ENCODE measurements at places on chromosomes 6 and 20.

GRCh38 chr6:157265635-157266034, 57.7 kb downstream of the TMEM242 start:
- DNase-seq: no peak

- DNase-seq: no peak
These were observed 43.3 kb downstream of the NUDT3 start for GRCh38 chr6:34349211-34349610.

GRCh38 chr20:50475681-50476292, 34.4 kb upstream of the PTPN1 start:
- DNase-seq: no peak

DNA sequence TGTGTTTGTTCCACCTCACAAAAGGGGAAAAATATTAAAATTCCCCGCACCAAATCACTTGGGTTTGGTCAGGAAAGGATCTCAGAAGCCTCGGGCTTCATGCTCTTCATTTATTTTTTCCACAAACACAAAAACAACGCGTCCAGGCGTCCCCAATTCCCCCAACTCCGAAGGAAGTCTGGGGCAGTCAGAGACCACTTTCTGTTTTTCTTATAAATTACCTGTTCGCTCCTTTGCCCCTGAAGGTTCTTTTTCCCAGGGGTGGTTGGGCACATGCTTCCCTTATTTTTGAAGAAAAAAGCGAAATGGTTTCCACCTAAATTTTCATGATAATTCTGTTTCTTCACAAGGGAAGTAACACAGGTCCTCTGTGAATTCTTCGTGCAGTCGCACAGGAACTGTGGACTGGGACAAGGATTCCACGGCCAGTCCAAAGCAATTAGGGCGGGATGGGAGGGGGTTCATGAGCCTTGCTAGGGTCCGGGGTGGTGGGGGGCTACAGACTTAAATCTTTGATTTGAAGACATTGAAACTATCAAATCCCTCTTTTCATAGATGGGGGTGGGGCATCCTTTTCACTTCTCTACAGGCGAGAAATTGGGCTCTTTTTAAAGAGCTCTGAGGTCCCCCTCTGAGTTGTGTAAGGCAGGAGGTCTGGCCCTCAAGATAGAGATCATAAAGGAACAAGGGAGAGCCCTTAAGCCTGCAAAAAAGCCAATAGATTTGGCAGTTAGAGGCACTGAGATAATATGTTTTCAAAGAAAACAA, 30.5 kb upstream of the HFE start:
- no peak for DNase-seq

DNA sequence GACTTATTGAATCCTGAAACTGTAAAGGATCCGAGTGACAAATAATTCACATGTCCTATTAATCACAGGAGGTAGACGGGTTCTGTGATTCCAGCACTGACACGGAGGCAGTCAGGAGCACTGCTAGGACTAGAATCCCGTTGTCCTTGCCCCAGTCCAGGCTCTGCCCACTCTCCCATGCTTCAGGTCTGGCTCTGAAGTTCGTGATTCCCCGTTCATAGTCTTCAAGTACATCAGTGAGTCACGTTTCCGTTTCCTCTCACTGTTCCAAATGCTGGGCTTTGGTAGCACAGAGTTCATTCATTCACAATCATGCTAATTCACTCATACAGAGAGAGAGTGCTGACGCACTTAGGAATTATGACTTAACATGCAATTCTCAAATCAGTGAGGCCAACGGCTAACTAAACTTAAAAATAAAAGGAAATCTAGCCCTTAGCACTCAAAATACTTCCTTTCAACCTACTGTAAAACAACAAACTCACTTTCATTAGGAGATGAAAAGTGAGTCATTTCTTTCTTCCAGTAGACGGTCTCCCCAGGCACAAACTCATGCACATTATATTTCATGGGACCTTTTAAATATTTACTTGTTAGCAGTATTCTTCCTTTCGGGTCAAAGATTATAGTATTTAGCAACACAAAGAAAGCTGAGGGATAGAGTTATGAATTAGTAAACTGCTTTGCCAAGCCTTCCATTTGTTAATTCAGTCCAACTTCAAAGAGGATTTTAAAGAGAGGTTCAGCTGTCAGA, 94.0 kb upstream of the NHSL1 start:
- DNase-seq: no peak

- DNase-seq: no peak
These were observed 160.1 kb downstream of the ZFAND3 start for GRCh38 chr6:37979392-37980221.

DNA sequence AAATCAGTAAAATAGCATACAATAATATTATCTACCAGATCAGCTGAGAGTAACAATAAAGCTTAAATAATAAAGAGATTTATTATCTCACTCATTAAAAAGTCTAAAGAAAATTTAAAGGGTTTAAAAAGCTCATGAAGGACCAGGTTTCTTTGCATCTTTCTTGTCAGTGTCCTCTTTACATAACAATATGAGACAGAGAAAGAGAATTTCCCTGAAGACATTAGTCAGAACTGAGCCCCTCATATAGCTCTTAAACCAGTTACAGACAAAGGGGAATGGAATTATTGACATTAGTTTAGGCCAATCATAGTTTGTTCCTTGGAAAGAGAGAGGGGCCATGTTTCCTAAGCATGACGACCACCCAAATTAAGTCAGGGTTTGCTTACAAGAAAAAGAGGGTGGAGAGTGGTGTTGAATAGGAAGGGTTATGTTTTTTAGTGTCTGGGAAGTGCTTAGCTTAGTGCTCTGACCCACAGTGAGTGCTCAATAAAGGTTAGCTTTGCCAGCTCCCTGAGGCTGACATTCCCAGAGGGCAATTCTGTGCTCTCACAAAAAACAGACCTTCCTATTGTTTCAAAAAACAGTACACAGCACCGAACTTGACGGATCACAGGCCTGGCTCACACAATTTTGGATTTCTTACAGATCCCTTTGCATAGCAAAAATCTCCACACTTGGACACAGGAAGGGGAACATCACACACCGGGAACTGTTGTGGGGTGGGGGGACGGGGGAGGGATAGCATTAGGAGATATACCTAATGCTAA, 3.6 kb upstream of the PLCB1 start:
- DNase-seq: no peak

DNA sequence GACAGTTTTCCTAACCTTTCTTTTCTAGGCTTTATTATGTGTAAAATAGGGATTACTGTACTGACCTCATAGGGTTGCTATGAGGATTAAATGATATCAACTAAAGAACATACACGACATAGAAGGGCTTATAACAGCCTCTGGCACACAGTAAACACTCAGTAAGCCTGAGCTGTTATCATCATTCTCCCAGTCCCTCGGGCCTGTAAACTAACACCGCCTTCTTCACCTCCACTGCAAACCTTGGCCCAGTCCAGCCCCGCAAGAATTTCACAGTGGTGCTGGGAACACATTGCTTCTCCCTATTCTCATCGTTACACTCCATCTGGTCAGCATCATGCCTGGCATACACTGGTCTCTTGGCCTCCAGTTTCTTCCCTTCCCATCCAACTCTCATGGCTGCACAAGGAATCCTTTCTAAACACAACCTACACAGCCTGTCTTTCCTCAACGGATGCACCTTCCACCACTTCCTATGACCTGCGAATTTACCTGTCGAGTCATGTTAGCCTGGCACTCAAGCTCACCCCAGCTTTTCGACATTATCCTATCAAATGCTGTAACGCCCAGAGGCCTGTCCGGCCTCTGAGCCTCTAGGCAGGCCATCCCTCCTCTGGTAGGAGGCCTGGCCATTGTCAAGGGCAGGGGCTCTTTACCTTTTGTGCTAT, 92.1 kb downstream of the FYN start:
- no peak for DNase-seq

DNA sequence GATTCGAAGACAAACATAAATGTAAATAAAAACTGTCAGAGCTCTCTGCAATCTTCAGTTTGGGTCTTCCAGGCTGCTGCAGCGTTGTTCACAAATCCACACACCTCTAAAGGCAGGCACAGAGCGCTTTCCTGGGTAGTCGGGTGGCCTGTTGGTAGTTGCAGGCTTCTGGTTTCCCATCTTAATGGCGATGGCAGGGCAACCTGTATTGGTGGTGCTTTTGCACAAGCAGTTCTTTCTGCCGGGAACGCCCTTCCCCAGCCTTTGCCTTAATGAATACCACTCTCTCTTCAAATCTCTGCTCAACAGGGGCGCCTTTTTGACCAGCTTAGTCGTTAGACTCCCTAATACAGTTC, 723 bp upstream of the IFT52 start:
- DNase-seq: no peak

DNA sequence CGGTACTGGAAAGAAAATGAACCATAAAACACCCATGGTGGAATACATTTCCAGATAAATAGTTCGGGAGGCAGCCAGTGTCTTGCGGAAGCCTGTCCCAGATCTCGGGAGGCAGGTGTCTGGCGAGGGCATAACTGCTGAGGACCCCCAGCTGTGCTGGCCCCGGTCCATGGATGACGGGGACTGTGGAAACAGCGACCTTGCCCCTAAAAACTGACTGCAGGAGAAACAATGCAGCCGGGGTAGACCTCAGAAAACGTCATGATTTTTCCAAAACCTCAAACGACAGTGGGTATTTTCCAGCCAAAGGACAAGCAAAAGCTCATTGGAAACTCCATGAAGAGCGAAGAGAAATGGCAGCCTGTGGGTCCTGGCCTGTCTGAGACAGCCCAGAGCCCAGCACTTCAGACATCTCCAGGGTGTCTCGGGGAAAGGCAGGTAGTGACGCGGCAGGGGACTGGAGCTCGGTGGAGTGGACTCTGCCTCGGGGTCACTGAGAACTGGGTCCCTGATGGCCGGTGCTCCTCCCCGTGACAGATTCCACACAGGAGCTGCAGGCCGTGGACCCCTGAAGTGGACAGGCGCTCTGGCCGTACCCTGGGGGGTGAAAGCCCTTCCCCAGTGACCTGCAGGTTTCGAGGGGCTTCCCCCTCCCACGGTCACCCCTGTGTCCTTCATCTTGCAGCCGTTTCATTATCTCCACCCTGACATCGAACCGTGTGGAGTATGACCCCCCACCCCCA, 188.6 kb downstream of the SYNDIG1 start:
- DNase-seq: no peak
